Naive thymus-derived CD8-positive, alpha-beta T cell (primary cell): ENCODE measurements at places on chromosomes 13 and 19.

DNA sequence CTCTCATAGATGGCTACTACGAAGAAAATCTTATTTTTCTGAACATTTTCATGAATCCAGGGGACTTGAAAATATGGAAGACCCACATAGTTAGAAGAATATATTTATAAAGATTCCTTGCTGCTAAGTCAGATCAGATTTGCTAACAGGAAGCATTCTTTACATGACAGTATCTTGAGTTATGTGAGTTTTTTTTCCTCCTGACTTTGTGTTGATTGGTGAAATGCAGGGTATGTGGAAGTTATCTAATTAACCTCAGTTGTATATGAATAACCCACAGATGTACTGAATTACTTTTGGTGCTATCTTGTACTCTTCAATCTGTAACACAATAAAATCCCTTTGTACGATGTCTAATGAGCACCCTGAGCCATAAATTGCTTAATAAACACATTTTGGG lies 53.8 kb downstream of the ESD start:
- no peak for DNase-seq

DNA sequence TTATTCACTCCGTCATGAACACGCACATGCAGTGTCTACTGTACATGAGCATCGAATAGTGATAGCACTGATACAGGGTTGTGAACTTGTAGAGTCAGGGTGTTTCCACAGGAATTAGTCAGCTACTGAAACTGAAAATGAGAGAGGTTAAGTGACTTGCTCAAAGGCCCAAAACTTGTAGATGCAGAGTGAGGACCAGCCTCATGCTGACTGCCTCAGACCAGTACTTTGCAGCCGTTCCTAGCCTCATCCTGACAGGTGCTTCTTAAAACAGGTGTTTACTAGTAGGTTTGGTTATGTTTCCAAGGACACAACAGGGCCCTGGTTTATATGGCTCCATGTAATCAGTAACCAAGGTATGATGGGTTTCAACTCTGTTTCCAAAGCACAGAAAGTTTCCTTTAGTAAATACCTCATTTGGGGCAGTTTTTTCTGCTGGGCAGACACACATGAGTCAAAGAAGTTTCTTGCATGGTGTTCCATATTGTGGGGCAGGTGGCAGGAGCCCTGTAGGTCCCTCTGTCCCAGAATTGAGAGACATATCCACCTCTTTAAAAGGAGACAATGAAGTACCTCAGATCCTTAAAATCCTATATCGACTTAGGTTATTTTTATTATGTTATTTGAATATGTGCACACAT lies 16.0 kb downstream of the FGF9 start:
- DNase-seq, result no peak

GRCh38 chr19:32651729-32652140 lies 23.2 kb downstream of the ANKRD27 start:
- DNase-seq, result no peak

DNA sequence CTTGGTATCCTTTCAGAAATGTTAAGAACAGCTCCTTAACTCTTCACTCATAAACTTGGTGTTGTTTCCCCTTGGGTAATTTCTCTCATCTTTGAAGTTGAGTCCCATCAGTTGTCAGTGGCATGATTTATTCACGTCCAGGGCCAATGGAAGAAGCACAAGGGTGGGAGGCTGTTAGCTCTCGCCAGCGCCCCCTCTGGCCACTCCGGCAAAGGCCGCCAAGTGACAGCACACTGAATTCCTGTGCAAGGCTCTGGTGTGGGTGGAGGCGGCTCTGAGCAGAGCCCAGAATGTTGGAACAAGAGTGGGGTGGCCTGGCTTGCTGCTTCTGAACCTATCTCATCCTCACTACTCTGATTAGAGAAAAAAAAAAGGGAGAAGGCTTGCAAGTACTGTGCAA lies 13.1 kb upstream of the MEDAG start:
- no peak for DNase-seq

- DNase-seq, result no peak
These were observed 83.4 kb downstream of the MRPL57 start for GRCh38 chr13:21259571-21260455.

DNA sequence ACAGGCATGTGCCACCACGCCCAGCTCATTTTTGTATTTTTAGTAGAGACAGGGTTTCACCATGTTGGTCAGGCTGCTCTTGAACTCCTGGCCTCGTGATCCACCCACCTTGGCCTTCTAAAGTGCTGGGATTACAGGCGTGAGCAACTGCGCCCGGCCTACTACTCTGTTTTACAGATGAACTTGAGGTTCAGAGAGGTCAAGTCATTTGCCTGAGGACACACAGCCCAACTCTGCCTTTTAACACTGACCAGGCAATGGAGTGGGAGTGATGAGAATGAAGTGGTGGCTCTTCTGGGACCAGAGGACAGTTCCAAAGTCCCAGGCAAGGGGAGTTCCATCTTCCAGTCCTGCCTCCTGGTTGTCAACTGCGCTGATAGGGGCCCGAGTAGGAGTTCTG lies 41.4 kb downstream of the CERS4 start:
- DNase-seq, result no peak

DNA sequence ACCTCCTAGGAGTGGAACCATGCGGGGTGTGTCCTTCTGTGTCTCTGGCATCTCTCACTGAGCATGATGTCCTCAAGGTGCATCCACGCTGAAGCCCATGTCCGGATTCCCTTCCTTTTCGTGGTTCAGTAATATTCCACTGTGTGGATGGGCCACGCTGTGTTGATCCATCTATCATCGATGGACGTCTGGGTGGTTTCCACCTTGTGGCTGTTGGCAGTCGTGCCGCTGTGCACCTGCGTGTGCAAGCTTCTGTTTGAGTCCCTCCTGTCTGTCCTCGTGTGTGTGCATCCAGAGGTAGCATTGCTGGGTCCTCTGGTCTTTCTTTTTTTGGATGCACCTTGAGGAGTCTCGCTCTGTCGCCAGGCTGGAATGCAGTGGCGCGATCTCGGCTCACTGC lies 11.2 kb upstream of the GNA15 start:
- DNase-seq, result no peak

- no peak for DNase-seq
These were observed 438.7 kb upstream of the ARGLU1 start for GRCh38 chr13:107006661-107007060.

DNA sequence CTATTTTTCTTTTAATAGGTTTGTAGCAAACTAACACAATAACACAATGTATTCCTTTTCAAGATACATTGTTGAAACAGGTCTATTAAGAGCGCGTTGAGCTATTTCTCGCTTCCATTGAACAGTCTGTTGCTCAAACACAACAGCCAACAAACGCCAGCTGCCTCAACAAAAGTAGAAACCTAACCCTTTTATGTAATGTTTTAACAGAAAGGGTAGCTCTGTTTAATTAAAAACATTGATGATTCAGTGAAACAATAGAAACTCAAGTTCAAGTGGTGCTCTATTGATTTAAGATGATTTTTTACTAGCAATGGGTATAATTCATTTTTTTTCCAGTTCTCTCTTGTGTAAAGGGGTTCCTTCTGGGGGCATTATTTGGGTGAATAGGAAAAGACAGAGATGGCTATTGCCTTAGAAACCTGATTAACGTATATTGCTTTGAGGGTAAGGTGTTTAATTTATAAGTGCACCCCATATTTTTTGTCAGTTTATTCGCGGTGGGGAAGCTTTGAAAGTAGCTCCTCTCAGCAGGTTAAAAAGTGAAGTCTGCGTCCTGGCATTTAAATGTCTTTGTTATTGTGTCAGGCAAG lies 14.9 kb downstream of the ZIC2 start:
- no peak for DNase-seq

- DNase-seq, result no peak
These were observed 373.9 kb upstream of the TSHZ3 start for GRCh38 chr19:31723101-31723500.
